Activated CD8-positive, alpha-beta memory T cell treated with anti-CD3 and anti-CD28 coated beads for 1 hour (primary cell): ENCODE measurements at places on chromosomes 11 and 22.

GRCh38 chr11:126419801-126420697 is 64.6 kb downstream of the ST3GAL4 start:
- no peak for DNase-seq

- no peak for DNase-seq
Measured at GRCh38 chr11:20367313-20367948, 3.9 kb downstream of the HTATIP2 start.

DNA sequence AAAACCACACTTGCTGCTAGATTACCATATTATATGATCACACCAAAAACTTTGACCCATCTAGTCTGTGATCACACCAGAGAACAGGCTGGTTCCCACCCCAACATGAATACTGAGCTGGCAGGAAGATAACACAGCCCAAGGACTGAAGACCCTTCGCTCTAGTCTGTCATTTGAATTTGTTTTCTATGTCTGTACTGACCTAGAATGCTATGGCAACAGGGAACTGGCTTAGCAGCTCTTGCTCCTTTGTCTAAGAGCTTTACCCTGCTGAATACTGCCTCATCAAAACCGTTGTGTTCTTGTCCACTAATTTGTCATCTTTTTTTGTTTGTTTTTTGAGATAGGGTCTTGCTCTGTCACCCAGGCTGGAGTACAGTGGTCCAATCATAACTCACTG is 420.4 kb downstream of the AASDHPPT start:
- DNase-seq, result no peak

GRCh38 chr11:33461369-33462125 is 204.4 kb downstream of the HIPK3 start:
- DNase-seq, result no peak

- no peak for DNase-seq
Measured at GRCh38 chr11:129813231-129813791, 2.3 kb upstream of the TMEM45B start.

GRCh38 chr11:128645968-128646367 is 47.9 kb upstream of the FLI1 start:
- DNase-seq, result no peak

DNA sequence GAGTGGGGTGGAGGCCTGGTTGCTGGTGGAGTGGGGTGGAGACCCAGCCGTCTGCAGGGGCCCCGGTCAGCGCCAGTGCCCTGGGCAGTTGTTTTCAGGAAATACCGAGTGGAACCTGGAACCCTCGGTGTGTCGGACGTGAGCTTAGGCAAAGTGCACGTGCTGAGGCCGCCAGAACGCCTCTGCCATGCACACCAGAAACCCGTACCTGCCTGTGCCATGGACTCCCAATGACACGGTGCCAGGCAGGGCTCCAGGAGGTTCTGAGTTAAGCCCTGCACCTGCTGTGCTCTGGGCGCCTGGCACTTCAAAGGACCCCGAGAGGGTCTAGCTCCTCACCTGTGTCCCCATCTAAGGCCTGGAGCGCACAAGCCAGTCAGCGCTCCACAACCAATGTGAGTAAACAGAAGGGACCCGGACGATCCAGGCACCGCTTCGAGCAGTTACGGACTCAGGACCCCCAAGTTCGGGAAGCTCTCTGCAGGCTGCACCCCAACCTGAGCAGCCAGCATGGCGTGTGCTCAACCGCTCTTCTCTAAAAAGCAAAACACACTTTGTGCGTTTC is 12.3 kb downstream of the TOLLIP start:
- no peak for DNase-seq

- no peak for DNase-seq
Measured at GRCh38 chr22:37517826-37518450, 1.3 kb downstream of the CARD10 start.

DNA sequence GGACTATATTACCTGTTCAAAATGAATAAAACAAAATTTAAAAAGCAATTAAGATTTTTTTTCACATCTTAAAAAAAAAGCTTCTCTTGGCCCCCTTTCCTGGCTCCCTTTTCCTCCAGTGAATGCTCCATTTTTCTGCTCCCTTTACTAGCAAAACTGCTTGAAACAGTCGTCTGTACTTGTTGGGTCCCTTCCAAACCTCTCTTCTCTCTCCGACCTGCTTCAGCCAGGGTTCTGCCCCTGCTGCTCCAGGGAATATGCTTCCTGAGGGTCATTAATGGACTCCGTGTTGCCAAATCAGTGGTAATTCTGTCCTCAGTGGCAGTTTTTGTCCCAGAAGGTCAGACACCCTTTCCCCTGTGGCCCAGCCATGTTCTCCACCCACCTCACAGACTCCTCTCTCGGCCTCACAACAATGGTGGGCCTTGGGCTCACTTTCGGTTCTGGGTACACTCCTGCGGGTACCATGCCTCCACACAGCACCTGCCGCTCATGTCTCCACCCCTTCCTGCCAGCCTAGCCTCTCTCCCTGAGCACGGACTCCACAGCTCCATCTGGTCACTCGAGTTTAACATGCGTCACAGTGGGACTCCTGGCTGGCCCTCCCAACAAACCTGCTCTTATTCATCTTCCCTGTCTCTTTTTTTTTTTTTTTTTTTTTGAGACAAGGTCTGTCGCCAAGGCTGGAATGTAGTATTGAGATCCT is 7.8 kb upstream of the POLR3H start:
- DNase-seq, result no peak

GRCh38 chr22:43859176-43859575 is 3.1 kb downstream of the SULT4A1 start:
- DNase-seq, result no peak

DNA sequence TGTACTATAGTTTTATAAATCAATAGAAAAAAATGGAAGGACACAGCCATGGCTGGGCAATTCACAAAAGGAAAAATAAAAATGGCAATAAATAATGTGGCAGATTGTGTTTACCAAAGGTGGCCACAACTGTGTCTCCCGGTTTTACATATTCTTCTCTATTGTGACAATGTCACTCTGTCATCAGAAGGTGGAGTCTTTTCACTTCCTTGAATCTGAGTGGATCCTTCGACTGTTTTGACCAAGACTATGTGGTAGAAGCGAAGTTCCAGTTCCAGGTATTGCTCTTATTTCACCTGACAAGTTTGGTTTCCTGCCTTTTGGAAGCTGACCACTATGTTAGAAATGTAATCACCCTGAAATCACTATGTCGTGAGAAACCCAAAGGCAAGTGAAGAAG is 31.0 kb upstream of the HSD17B12 start:
- DNase-seq, result no peak

DNA sequence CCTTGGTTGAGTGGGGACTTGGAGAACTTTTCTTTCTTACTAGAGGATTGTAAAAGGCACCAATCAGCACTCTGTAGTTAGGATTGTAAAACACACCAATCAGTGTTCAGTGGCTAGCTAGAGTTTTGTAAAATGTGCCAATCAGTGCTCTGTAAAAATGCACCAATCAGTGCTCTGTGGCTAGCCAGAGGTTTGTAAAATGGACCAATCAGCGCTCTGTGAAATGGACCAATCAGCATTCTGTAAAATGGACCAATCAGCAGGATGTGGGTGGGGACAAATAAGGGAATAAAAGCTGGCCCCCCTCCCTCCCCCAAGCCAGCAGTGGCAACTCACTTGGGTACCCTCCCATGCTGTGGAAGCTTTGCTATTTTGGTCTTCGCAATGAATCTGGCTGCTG is 5.5 kb upstream of the DRG1 start:
- DNase-seq, result no peak

DNA sequence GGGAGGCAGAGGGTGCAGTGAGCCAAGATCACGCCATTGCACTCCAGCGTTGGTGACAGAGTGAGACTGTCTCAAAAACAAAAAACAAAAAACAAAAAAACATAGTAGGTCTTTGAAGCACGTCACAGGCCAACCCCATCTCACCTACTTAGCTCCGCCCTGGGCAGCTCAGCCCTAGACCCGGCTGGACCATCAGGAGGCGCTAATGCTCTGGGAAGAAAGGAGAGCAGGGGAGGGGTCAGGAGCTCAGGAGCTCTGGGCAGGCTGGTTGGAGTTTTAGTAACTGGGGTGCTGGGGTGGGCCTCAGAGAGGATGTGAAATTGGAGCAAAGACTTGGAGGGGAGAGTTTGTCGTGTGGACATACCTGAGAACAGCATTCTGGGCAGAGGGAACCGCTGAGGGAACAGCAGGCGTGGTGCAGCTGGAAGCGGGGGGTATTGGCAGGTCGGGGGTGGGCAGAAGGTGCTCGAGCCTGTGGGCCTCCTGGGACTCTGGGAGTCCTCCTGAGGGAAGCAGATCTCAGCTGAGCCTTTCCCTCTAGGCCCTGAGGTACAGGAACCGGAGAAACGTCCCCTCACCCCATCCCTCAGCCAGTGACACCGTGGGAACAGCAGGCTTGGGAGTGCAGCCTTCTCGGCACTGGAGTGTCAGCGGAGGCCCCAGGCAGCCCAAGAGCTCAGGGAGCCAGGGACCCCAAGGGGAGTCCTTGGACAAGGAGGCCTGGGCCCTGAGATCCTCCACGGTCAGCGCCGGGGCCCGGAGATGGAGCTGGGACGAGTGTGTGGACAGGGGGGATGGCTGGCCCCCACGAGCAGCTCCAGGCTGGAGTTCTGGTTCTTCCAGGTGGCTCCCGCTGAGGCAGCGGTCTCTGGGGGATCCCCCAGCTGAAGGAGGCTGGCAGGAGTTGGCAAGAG is 2.2 kb upstream of the RPS6KA4 start:
- DNase-seq, result no peak

- DNase-seq, result no peak
Measured at GRCh38 chr11:15118431-15118830, 3.7 kb downstream of the INSC start.

GRCh38 chr11:99911116-99911515 is 776.0 kb upstream of the ARHGAP42 start:
- DNase-seq, result no peak

DNA sequence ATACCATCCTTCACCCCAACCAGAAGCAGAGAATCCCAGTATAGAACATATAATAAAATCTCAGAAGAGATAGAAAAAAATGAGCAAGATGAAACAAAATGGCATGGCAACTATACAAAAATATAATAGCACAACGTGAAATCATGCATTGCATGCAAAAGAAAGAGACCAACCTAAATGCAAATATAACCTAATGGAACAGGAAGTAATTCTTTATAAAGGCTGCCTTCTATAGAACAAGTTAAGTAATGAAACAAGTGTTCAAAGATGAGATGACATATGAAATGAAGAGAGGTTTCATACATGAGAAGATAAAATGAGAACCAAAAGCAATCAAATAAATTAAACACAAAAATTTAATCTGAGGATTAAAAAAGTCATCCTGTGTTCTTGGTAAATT is 18.5 kb upstream of the ARHGAP20 start:
- DNase-seq, result no peak
